ENCODE measurements at places on chromosomes 1 and 21.

DNA sequence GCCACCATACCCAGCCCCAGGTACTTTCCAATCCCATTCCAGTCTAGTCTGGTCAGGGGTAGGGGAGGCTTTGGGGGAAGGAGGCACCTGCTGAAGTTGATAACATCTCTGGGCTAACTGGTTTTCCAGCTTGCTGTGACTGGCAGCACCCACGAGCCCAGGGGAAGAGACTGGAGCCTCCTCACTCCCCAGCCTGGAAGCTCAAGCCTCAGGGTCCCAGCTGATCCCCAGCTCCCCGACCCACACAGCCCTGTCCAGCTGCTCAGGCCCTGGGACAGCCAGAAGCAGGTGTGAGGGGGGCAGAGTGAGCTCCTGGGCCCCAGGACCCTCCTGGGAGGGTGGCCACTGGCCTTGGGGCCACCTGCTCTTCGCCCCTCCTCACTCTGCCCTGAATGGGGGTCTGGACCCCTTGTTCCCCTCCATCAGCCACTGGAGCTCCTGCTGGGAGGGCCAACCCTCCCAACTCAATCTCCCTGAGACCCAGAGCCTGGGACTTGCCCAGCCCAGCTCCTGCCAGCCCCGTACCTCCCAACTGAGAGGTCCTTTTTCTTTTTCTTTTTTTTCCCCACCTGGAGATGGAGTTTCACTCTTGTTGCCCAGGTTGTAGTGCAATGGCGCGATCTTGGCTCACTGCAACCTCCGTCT, 23.5 kb upstream of the RNU1-4 start:
- DNase-seq: peak; percentile 31

- no peak for DNase-seq
These were observed 14.5 kb downstream of the AIDA start for GRCh38 chr1:222697826-222698225.

GRCh38 chr1:180598333-180598974, 33.4 kb upstream of the XPR1 start:
- DNase-seq: no peak

- no peak for DNase-seq
These were observed 256.9 kb downstream of the GPATCH2 start for GRCh38 chr1:217373761-217374701.

GRCh38 chr1:59265622-59266021, 31.3 kb upstream of the FGGY start:
- DNase-seq: no peak

- no peak for DNase-seq
These were observed 82.1 kb upstream of the CCDC190 start for GRCh38 chr1:162942916-162943559.

- DNase-seq: no peak
These were observed 57.6 kb downstream of the ABCA4 start for GRCh38 chr1:94063379-94063778.

DNA sequence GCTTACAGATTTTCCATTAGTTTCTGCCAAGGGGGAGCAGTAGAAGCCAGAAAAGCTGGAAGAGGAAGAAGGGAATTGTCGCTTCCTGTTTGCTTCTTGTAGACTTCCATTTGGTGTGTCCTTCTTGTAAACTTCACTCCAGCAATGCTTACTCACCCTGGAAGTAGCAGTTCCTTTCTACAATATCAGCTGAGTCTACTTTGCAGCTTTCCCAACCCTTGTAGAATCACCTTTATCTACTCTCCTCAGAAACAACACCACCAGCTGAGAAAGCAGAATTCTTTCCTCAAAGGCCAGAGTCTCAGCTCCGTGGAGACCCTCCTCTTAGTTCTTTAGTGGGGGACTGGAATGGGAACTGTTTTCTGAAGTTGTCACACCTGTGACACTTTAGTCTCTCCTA, 1136.7 kb upstream of the TMPRSS15 start:
- DNase-seq: no peak

DNA sequence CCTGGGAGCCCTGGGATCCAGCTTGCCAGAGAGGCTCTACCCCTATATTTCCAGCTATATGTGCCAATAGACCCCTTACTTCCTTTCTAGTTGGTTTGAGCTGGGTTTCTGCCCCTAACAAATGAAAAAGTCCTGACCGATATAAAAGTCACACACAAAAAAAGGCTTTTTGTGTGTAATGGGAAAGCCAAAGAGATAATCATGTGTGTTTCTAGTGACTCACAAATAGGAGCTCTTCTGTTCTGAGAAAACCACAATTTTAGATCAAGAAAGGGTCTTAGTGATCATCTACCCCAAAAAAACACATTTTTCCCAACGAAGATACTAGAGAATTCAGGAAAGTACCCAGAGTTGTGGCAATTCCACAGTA, 23.0 kb upstream of the PLEKHA6 start:
- DNase-seq: no peak

DNA sequence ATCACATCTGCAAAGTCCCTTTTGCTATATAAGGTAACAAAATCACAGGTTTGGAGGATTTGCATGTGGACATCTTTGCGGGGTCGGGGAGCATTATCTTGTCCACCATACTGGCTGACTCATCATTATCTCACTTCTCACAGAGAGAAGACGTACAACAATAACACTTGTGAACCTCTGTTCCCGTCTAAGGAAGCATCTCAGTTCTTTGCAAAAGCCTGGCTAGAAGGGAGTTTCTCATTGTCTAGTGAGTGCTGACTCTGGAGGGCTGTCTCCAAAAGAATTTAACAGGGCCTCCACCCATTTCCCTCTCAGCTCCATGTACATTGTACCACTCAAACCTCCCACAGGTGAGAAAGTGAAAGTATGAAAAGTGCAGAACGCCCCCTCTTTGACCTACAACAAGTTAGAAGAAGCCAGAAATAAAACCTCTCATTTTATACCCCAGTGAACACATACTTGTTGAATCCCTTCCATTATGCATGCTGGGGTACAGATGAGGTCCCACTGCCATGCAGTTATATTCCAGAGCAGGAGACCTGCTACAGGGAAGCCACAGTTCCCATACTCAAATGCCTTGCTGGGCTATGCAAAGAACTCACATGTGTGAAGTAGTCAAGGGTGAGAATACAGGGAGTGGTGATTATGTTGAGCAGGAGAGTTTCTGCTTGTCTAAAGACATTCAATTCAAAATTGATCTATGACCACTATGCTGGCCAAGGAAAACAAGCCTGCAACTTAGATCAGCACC, 121.7 kb upstream of the PRDX6 start:
- peak; percentile 27 for DNase-seq

DNA sequence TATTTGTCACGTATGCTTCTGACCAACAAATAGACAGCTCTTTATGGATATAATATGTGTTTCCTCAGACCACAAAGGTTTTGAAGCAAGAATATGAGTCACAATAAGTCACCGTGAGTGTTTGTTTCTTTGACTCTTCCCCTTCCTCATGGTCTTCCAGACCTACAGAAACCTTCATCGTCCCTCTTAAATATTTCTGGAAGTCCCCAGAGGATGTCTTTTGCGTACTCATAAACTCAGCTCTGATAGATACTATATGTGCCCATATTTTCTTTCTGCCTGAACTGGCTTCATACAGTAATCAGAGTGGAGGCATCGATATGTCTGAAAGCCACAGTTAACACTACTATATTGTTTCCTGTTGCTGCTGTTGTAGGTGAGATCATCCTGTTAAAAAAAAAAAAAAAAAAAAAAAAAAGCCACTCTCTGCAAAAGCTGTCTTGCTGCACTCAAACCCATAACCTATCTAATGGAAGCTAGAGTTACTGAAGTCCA, 38.4 kb downstream of the ADAMTS1 start:
- no peak for DNase-seq

DNA sequence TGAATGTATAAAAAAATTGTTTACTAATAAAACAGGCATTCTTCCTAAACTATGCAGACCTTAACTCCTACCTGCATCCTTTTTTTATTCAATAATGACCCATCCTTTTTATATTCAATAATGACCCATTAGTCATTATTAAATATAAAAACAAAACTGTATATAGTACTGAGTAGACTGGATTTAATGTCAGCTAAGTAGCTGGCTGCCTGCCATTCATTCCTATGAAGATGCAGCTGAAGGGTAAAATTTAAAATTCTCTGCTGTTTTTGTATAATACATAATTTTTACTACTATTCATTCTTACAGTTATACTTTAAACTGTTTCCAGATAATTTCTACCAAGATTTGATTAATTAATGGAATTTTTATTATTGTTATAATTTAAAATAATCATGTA, 79.3 kb downstream of the DENND1B start:
- no peak for DNase-seq

DNA sequence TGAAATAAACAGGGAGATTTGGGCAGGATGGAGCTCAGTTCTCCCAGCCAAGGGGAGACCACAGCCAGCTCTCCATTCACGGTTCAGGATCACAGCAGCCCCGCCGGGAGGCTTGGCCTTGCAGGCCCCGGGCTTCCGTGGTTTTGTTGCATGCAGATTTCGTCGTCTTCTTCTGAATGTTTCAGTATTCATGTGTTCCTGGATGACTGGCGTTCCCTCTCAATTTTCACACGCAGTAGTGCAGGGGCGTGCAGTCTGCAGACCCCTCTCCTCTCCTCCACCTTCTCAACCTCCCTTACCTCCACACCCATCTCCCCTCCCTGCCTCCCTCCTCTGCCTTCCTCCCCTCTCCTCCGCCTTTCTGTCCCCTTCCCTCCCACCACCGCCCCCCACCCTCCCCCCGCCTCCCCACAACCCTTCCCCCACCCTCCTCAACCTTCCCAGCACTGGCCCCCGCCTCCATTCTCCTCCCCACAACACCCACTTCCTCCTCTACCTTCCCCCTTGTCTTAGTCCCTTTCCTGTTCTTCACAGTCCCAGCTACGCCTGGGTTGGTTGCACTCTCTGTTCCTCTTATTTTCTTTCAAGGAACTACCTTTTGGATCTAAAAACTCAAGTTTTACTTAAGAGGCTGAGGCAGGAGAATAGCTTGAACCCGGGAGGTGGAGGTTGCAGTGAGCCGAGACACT, 8.4 kb upstream of the SLC19A1 start:
- peak; percentile 73 for DNase-seq

GRCh38 chr1:115105831-115106230, 16.5 kb upstream of the TSPAN2 start:
- DNase-seq: no peak

DNA sequence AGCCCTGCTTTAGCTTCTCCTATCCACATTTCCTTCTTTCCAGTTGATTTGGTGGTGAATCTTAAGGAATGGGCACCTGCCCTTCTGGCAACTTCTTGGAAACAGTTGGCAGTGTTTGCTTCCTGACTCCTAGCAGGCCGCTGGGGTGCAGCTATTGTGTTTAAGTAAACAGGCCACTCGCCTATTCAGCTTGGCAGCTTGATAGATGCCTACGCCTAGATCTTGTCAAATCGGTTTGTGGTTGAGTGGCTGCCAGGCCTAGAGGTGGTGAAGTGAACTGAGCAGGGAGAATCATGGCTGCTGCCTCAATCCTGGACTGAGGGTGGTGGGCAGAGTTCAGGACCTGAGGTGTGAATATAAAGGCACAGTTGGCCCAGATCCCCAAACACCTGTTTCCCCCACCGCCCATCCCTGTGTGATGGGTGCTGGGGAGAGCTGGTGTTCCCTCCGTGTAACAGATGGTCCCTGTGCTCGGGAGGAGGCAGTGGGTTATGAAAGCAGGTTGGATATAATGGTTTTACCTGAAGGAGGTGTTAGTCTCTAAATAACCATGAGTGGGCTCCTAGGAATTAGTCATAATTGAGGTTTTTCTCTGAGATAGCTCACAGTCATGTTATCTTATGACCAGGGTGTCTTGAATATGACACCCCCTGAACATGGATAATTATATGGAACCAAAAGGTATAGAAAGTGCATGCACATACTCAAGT, 940 bp upstream of the PLA2G2C start:
- DNase-seq: no peak

DNA sequence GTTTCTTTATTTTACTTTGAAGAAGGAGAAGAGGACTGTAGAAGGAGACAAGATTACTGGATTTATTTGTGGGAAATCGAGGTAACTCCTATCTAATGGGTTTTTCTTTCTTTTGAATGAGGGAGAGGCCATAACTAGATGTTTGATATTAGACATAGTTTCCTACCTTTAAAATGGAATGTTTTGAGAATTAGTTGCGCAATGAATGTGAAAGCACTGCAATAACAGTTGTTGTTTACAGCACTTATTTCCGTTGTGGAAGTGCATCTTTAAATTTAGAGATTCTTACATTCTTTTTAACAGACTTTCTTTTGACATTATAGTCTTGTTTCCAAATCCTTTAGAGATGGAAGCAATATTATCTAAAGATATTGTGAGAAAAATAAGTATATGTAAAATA, 229.0 kb downstream of the SRGAP2C start:
- DNase-seq: no peak

DNA sequence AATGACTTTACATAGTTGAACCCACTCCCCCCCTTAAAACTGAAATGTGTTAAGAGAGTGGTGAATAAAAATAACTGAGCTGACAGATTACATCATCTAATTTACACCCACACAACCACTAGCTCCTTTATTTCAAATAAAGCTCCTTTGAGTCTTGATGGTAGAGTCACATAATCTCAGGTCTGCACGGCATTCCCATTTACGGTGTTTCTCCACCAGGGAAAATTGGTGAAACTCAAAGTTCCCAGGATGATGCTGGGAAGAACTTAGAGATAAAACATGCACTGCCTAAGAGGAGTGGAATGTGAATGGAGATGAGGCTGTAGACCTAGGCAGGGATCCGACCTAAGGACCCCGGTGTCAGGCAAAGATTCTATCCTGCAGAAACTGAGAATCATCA, 727.8 kb upstream of the ADAMTS5 start:
- DNase-seq: no peak

DNA sequence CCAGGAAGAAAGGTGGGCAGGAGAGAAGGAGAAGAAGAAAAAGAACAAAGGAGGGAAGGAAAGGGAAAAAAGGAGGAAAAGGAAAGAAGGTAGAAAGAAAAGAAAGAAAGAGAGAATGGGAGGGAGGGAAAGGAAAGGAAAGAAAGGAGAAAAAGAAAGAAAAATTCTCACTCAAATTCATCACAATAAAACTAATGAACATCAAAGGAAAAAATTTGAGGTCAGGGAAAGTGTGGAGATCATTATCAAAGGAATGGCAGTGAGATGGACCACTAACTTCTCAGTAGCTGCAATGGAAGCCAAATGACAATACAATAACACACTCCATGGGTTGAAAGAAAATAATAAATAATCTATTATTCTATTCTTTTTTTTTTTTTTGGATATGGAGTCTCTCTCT, 48.0 kb upstream of the JAK1 start:
- no peak for DNase-seq

- DNase-seq: peak; percentile 62
These were observed 44.5 kb upstream of the CRNN start for GRCh38 chr1:152458384-152459185.

DNA sequence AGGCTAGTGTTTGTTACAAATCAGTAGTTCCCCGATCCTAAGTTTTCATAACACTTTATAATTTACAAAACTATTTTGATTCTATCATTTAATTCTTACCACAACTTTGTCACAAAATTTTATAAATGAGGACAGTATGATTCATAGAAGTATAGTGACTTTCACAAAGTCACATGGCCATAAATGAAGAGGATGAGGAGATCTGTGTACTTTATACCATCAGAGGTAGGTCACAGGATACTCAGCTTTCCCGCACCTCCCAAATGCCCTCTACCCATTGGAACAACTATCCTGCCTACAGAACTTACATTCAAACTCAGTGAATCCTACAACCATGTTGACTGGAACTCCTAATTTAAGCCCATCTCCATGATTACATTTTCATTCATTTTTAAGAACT, 56.3 kb downstream of the TNFSF4 start:
- no peak for DNase-seq
